ENCODE measurements at places on chromosomes 12 and 14.

DNA sequence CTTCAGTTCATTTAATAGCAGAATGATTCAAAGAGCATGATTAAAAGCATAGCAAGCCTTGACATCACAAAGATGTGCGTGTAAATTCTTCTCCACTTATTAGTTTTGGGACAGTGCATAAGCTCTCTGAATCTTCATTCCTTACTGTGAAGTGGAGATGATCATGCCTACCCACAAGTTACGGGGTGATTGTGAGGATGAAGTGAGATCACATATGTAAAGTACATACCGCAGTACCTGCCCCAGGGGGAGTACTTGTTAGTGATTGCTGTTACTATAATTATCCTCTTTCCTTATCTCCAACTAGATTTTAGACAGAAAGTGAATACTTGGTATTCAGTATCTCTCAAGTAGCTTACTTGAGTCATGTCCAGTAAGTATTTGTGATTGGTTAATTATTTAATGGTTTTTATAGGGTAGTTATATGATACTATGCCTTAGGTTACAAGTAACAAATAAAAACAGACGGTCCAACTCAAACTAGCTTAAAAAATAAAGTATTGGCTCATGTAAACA is 6.0 kb downstream of the RAD9B start:
- no peak for DNase-seq

DNA sequence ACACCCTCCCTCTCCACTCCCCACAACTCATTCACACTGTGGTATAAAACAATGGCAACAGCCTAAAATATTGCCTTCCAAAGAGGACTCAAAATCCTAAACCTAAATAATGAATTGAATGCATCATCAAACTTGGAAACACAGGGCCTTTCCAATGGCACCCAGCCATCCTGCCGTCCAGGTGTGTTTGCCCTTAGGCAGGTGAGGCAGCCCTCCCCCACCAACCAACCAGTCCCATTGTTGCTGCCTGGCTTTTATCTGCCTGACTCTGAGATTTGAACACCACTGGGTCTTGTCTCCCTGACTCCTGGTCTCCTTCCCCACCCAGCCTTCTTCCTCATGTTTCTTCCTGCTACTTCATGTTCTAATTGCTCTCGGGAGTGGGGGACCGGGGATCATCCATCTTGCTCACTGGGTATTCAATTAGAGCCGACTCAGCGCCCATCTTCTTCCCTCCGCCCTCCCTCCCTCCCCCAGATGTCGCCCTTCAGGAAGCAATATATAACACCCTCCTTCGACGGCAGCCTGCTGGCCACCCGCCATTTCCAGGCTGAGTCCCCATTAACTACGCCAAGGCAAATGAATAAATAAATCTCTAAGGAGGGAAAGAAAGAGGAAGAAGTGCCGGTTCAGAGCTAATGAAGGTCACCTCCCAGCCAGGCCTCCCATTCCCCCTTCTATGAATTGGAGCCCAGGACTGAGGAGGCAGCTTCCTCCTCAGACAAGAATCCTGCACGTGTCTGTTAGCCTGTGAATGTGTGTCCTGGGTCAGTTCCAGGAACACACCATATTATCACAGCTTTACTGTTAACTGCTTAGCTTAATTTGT is 36.3 kb upstream of the NTF3 start:
- no peak for DNase-seq

GRCh38 chr14:94805680-94806288 is 35.9 kb upstream of the GSC start:
- no peak for DNase-seq

DNA sequence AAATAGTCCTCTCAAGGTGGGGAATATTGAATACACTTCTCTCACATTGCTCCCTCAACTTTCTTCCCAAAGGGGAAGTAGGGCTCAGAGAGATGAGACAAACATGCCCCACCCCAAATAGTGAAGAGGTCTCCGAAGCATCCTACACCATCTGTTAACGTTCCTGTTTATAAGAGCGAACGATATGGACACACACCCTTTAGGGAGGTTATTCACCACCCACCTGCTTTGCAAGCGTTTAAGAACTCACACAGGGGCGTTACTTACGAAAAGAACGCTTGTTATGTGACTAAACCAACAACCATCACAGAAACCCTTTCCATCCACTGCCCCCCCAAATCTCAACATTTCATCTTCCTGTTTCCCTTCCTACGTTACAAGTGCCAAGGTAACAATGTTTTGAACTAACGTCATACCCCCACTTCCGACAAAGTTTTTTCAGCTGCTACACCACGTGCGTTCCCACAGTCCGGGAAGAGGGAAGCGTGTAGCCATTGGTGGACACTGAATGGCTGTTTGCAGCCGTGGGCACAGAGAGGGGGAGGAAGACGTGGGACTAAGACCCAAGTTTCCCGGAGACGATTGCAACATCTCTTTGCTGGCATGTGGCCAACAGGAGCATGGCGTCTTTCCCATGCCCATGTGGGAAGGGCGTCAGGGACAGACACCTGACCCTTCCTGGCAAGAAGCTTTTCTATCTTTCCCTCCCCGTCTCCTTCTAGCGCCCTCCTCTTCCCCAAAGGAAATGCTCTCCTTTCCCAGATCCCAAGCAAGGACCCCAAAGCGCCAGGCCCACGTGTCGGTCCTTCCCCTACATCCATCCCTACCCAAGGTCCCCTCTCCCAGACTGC is 1.2 kb downstream of the YBX3 start:
- peak; percentile 59 for DNase-seq

DNA sequence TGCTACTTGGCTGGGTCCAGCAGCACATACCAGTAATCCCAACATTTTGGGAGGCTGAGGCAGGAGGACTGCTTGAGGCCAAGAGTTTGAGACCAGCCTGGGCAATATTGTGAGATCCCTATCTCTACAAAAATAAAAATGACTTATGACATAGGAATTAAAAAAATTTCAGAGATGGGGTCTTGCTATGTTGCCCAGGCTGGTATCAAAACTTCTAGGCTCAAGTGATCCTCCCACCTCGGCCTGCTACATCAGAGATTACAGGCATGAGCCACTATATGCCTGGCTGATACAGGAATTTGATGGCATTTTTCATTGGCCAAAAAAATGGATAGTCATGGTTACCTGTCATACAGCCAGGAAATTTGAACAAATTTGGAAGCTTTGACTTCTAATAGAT is 54.6 kb downstream of the ZC3H14 start:
- no peak for DNase-seq

DNA sequence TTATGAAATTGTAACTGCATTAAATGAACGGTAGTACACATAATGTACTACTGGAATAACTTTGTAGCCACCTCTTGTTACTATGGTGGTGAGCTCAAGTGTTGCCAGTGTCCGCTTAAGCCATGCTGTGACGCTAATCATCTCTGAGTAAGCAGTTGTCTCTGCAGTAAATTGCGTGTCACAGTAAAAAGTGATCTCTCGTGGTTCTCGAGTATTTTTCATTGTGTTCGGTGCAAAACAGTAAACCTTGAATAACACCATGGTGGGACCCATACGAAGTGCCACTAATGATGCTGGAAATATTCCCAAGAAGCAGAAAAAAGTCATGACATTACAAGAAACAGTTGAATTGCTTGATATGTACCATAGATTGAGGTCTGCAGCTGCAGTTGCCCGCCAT is 524.8 kb downstream of the SOX5 start:
- DNase-seq: no peak

DNA sequence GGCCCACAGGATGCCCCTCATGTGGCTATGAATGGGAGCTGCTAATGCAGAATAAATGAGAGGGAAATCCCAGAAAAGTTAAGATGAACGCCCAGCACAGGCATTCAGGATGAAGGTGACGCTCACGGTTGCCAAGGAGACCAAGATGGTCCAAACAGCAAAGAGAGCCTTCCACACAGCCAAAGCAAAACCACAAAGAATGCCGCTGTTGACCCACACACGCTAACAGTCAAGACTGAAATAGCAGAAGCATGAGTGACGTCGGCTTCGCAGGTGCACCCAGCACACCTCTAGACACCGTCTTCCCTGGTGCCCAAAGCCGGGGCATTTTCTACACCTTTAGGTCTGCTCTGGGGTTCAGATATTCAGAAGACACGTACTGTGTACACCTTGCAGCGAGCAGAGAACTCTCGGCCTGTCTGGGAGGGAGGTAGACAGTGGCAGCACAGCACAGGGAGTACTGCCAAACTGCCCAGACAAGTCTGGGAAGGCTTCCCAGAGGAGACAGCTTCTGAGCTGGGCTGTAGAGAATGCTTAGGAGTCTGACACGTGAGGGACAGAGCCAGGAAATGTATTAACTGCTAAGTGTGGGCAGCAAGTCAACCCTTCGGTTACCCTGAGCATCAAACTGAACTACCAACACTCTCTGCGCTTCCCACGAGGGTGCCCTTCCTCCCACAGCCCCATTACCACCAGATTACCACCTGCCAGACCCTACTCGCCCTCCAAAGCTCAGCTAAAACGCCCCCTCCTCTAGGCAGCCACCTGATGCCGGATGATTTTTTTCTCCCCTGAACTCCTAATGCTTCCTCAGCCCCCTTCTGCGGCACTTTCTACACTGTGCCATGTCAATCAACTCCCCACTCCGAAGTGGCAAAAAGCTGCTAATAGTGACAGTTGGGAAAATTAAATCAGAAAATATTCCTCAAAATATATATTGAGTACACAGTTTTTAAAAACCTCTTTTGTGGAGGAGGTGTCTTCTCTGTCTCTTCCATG is 50.1 kb downstream of the CCDC88C start:
- no peak for DNase-seq

DNA sequence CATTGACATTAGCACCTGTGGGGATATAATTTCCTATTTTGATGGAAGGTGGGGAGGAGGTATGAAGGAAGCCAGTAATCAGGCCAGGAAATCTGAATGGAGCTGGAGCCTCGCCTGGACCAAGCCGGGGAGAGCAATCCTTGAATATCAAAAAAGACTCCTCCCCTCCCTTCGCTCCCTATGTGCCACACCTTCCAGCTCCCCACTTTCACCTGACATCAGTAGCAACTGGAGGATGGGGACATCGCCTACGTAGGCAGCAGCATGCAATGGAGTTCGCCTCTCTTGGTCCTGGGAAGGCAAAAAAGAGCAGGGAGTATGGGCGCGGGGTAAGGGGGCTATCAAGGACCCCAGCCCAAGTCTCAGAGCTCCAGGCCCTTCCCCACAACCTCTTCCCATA is 1.1 kb downstream of the ANKRD52 start:
- no peak for DNase-seq

- no peak for DNase-seq
Measured at GRCh38 chr14:64951724-64952123, 9.2 kb upstream of the GPX2 start.

DNA sequence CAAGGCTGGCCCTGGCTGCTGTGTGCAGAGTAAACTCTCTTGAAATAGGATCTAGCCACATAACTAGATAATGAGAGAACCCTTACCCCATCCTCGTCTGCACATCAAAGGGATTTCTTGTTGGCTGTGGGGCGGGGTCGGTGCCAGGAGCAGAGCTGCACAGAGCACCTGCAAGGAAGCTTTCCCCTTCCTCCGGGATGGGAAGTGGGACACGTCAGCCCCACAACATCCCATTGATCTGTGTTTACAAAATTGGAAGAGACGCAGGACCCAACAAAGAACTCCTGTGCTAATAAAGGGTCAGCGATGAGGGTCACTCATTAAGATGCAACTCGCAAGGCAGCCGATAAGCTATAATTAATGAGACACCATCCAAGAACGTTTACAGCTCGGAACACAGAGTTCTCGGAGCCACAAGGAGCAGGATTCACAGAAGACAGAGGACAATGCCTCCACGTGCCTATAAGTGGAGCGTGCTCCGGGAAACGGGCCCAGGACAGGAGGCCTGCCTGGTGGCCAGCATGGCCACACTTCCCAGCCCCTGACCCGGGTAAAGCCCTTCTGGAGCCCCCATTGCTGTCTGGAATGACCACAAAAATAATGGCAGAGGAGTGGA is 171.5 kb downstream of the SLC15A4 start:
- peak; percentile 57 for DNase-seq

GRCh38 chr12:111446631-111447570 is 41.2 kb downstream of the SH2B3 start:
- no peak for DNase-seq

GRCh38 chr14:91170504-91171121 is 56.7 kb downstream of the DGLUCY start:
- peak; percentile 64 for DNase-seq

- no peak for DNase-seq
Measured at GRCh38 chr14:47490353-47490752, 185.1 kb downstream of the MDGA2 start.

GRCh38 chr14:99182548-99183250 is 89.3 kb downstream of the BCL11B start:
- DNase-seq: no peak

DNA sequence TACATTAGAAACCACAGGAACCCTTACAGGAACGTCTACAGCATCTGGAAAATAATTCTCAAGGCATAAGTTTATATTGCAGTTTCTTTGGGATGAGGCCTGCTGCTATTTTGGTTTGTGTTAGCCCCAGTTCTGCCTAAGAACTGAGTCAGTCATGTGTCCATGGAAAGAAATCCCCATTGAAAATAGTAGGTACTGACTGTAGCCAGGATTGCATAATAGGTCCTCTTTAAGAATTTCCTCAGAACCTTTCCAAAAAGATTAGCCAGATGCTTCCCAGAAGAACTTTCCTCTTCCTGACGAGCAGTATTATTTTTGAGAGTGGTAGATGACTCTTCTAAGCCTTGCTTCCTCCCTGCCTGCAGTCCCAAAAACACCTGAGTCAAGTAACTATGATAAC is 52.6 kb downstream of the RASSF8 start:
- DNase-seq: no peak

DNA sequence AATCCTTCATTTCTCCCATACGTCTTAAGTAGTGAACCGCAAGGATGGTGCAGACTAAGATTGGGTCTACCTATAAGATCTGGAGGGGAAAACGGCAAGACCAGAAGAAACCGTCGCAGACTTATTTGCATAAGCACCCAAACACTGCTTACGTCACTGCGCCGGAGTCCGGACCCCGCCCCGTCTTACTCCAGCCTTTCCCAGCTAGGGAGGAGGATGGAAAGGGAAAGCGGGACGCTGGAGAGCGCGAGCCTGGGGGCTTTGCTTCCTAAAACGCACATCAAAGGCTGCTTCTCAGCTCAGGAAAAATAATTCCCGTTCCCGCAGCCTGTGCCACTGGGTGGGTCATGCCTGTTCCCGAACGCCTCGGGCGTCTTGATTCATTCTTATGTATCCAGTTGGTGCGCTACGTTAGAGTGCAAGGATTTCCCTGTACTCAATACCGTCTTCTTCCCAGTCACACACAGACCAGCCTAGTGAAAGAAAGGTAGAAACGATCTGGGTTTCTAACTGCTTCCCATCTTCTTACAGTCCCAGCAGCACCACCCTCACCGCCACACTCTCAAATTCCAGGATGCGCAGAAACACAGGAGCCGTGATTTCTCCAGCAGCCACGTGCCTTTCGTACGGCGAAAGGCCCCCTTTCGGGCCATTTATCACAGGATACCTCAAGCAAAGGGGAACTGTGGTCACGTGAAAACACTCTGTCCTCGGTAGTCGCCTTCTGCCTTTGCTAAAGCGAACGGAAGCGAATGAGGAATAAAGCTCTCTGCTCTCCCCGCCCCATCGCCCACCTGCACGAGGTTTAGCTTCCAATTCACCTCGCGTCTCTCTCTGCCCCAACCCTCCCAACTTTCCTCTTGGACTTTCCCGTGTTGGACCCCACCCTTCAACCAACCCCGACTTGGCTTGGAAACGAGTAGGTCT is 1.1 kb downstream of the SLC6A15 start:
- peak; percentile 90 for DNase-seq

- no peak for DNase-seq
Measured at GRCh38 chr12:89477633-89478279, 46.8 kb downstream of the GALNT4 start.

- no peak for DNase-seq
Measured at GRCh38 chr12:128787827-128788226, 35.9 kb downstream of the SLC15A4 start.

GRCh38 chr14:93337143-93337753 is 4.4 kb upstream of the BTBD7 start:
- DNase-seq: no peak

All from head of caudate nucleus (tissue), 42 donors.